Left cardiac atrium (tissue), 4 donors: ENCODE measurements at places on chromosomes 7 and 10. TPM values are rescaled to one million over a fixed set of nuclear protein-coding genes. Genes with fewer than 3 reads are reported as not detected.

AKAP9 gene
- total RNA-seq, result 37.4 TPM

SPDYE9 gene
- not detected for total RNA-seq

LMOD2 gene
- 220 TPM for total RNA-seq

SHOC2 gene
- 49.4 TPM for total RNA-seq

TBX20 gene
- 126 TPM for total RNA-seq

GJD4 gene
- not detected for total RNA-seq

ACSM6 gene
- total RNA-seq, result not detected

- no peak for DNase-seq
Observed at GRCh38 chr7:146057958-146058357, 58.6 kb upstream of the CNTNAP2 start.

DNA sequence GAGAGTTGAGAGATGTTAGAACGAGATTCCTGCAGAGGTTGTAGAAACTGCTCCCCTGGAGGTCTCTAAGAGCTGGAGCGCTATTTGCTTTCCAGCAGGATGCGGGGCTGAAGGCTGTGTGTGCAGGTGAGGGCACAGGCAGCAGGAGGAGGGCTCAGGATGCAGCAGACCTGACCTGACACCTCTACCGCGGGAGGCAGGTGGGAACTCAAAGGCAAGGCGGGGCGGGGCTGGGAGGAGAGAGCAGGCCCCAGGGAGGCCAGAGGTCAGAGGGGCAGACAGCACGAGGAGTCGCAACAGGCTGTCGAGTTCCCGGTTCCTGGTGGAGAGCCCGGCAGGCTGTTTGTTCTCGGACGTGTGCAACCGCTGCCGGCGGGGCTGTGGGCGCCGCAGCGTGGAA is 7.9 kb upstream of the CRTAC1 start:
- DNase-seq, result no peak

GRCh38 chr10:118918587-118918986 is 110.9 kb upstream of the NANOS1 start:
- DNase-seq, result no peak

DNA sequence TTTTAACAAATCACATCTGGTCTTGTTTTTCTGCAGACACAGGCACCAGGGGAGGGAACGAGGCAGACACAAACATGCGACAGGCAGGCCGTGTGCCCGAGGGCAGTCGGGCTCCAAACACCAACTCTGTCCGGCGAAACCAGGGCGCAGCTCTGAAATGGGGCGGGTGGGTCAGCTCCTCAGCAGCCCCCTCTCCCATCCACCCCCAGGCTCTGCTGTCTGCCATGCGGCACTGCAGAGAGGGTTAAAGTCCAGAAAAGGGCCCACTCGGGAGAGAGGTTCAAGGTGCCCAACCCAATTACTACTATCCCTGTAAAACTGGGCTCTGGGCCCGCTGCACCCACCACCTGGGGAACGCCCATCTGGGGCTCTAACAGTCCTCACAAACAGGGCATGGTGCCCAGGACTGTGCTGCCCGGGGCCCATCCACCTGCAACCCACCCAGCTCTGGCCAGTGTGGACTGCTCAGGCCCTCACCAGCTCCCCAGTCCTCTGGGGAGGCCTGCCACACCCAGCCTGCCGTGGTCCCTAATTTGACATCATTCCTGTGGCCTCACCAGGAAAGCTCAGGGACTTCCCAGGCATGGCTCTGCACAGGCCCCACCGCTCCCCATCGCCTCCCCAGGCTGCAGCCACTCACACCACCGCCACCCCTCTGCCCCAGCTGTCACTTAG is 18.7 kb downstream of the YKT6 start:
- no peak for DNase-seq

DNA sequence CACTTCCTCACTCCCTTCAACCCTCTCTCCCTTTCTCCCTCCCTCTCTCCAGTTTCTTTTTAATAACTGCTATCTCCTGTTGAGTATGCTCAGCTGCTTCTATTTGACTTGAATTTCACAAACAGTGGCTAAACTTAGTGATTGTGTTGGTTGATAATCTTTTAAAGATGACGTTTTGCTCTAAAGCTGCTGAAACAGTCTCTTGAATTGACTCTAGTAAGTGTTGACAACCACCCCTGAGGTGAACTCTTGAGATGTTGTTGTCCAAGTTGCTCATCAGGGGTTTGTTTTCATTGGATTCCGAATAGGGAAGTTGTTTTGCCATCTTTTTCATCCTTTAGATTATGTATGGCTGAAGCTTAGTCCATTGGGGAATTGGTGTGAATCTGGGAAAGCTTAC is 176.2 kb downstream of the TWIST1 start:
- no peak for DNase-seq

DNA sequence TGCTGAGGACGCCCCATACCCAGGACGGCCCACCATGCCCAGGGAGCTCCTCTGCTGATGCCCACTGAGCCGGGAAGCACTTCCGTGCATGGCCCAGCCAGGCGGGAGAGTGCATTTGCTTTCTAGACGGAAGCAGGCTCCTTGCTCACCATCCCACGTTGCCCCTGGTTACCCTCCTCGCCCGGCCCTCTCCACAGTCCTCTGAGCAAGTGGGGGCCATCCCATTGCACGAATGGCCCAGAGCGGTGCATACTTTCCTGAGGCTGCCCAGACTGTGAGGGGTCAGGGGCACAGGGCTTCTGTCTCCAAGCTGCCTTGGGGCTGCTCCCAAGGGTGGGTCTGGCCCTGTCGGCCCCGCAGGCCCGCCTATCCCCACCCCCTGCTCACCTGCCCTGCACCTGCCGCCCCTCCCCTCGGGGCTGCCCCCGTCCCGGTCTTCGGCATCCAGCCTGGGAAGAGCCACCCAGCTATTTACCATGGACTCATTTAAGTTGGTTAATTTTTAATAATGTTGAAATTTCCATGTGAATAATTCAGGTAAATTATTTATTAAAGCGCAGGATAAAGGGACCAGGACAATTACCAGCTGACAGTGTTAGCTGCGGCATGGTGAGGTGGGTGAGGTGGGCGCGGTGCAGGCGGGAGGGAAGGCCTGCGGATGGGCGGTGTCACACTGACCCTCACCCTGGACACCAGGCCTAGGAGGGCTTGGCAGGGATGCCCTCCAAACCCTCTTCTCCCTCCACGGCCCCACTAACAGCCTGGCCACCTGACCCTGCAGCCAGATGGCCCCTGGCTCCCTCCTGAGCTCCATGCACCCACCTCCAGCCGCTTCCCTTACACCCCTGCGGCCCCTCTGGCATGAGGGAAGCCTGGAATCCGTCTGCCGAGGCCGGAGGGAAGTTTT is 104.4 kb downstream of the MICALL2 start:
- DNase-seq, result no peak

DNA sequence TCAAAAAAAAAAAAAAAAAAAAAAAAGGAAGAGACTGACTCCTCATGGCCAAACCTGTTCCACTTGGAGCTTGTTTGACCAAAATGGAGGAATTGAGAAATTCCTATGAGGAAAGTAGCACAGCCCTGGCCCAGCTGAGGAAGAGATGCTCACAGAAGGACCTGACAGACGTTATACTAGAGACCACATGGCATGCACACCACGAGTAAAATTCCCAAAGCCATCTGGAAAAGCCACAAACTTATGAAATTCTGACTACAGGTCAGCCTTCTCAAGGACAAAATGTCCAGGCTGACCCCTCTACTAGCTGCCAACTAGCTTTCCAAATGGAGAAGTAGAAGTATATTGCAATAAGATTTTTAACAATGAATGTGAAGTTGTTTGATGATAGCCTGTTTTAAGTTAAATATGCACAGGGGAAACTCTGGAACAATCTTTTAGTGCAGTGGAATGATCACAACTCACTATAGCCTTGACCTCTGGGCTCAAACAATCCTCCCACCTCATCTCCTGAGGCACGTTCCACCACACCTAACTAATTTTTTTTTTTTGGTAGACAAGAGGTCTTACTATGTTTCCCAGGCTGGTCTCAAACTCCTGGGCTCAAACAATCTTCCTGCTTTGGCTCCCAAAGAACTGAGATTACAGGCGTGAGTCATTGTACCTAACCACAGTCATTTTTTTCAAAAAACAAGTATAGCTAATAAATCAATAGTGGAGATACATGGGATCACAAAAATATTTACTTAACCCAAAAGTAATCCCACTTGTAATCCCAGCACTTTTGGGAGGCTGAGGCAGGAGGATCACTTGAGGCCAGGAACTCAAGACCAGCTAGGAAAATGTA is 75.7 kb downstream of the AKR1D1 start:
- DNase-seq, result no peak

DNA sequence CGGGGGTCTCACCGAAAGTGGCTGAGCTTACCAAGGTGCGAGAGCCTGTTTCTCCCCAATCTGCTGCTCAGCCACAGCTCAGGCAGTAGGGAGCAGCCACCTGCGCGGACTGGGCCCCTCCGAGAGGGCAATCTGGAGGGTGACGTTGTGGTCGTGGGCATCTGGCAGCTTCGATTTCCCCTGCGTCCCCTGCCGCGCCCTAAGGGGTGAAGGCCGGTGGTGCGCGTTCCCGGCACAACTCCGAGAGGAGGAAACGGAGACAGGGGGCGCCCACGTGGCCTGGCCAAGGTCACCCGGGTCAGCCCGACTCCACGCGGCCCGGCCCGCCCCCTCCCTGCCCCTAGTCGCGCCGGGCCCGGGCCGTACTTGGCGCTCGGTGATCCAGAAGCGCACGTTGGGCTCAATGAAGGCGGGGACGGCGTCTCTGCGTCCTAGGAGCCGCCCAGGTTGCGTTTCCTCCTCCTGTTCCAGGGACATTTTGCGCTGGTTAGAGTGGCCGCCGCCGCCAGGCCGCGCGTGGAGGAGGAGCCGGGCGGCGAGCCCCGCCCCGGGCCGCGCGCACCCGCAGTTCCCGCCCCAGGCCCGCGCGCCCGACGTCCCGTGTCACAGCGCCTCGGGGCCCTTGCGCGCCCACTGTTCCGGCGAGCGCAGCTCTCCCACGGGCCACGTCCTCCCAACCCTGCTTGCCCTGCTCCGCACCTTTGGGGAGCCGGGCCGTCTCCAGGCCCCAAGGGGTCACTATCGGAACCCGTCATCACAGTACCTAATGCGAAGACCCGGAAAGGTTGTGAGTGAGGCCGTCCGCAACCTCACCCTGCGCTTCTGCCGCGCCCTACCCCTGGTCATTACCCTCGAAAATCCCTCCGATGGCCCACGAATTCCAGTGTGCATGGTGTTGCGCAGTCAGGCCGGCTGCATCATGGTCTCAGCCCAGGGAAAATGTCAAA is at the start of gene SFXN4:
TSS of gene SFXN4 (minus strand) at position 544 of the 947 bp plus-strand sequence. CDS start at position 477, 67 bp downstream.
- peak; percentile 86 for DNase-seq

GRCh38 chr7:18495412-18496340 is at the start of gene HDAC9:
Gene HDAC9 (plus strand): TSS chr7:18495749. CDS start chr7:18496303, 554 bp downstream.
- DNase-seq, result peak; percentile 29

DNA sequence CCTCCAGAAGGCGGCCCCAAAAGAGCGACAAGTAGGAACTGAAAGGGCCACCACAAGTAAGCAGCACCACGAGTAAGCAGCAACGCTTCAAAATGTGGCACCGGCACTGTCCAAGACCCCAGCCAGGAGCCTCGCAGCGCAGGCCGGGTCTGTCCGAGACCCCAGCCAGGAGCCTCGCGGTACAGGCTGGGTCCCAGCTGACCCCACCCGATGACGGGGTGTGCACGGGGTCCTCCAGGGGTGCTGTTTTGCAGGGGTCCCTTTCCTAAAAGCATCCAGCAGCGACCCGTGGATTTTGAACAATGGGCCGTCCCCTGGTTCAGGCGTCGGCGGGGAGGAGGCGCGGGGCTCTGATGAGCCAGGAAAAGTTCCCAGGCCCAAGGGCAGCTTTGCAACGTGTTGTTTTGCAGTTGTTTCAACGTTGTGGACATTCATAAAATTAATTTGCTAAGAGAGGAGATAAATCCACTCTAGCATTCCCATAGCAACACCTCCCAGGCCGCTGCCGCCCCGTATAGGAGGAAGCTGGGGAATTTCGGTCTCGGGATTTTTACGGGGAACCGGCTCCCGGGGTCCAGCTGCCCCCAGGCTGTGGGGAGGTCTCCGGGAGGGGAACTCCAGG is 51.6 kb upstream of the PDGFA start:
- DNase-seq, result no peak

GRCh38 chr10:132735923-132736391 is 50.0 kb downstream of the NKX6-2 start:
- DNase-seq, result no peak

- peak; percentile 39 for DNase-seq
Observed at GRCh38 chr10:7412237-7412927, 1.5 kb upstream of the SFMBT2 start.

- DNase-seq, result no peak
Observed at GRCh38 chr10:126015413-126015812, 119.0 kb downstream of the FANK1 start.

DNA sequence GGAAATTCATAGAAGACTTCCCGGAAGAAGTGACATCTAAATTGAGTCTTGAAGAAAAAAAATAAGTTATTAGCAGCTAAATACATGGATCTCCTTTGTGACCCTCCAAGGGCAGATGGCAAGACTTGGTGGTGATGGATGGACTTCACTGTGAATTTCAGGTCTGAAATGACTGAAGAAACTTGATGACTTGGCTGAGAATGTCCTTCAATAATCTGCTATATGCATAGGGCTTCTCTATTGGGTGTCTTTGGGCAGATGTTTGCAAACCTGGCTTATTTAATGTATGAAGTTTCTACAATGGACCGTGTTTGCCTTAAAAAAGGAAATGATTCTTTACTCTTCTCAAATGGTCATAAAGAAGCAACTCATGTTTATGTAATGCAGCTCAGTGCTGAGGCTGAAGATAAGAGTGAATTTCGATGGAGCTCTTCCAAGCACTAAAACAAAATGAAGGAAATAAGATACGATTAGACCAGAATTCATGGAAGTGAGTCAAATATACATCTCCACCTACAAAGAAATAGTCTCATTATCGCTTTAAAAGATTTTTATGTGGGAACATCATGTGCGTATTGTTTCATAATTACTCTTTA is 116.6 kb upstream of the WDR11 start:
- DNase-seq, result no peak

DNA sequence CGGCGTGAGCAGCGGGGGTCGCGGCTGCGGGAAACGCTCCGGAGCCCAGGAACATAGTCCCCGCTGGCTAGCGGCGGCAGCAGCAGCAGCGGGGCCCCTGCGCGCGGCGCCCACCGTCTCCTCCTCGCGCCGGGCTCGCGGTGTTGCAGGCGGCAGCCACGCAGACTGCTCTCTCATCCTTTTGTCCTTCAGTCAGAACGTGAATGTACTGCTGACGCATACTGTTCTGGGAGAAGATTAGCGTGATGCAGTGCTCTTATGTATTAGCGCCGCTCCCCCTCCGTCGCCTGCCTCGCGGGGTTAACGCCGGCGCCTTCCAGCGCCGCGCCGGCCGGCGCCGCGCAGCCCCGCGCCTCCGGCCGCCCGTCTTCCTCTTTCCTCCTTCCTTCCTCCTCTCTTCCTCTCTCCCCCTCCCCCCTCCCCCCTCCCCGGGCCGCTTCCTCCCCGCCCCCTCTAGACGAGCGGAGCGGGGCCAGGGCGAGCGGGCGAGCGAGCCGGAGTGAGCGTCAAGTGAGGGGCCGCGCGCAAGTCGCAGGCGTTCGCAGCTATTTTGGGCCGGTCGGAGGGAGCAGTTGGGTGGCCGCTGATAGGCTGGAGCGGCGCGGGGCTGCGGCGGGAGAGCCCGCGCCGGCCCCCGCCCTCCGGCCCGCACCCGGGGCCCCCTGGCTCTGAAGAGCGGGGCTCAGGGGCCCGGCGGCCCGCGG is 816 bp upstream of the LRRC4 start:
- DNase-seq, result peak; percentile 58

DNA sequence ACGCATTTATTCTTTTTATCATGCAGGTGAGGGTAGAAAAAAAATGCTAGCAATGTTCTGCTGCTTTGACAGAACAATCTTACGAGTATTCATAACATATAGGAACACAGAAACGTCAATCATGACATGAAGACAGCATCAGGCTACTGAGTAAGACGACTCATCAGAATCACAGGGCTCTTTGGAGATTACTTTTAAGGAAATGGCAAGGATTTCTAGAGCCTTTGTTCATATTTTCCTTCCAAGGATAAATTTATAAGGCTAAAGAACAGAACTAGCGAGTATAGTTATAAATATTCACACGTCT is 39.8 kb upstream of the DNAJC1 start:
- DNase-seq, result no peak
